ENCODE measurements at places on chromosomes 2 and 18. TPM values are rescaled to one million over a fixed set of nuclear protein-coding genes. Genes with fewer than 3 reads are reported as not detected.

Gene CAPN14
- 0.07 TPM for polyA plus RNA-seq

Gene TRAF3IP1
- polyA plus RNA-seq = 6.3 TPM

Gene SLC4A3
- 288 TPM for polyA plus RNA-seq

Gene CCDC195
- polyA plus RNA-seq = not detected

Gene CKAP2L
- polyA plus RNA-seq = not detected

Gene SPP2
- polyA plus RNA-seq = not detected

Gene ARHGAP28
- polyA plus RNA-seq = 0.93 TPM

Gene CDH2
- polyA plus RNA-seq = 75.6 TPM

Gene C2orf66
- polyA plus RNA-seq = 0.07 TPM

Gene SMYD5
- polyA plus RNA-seq = 12.9 TPM

Gene SCN9A
- 0.43 TPM for polyA plus RNA-seq

Gene AQP4
- polyA plus RNA-seq = 5.1 TPM

Gene DTNA
- polyA plus RNA-seq = 131 TPM

Gene PIEZO2
- polyA plus RNA-seq = 0.18 TPM

Data from right cardiac atrium (tissue), 5 donors.